ENCODE measurements at places on chromosomes 6 and 20.

DNA sequence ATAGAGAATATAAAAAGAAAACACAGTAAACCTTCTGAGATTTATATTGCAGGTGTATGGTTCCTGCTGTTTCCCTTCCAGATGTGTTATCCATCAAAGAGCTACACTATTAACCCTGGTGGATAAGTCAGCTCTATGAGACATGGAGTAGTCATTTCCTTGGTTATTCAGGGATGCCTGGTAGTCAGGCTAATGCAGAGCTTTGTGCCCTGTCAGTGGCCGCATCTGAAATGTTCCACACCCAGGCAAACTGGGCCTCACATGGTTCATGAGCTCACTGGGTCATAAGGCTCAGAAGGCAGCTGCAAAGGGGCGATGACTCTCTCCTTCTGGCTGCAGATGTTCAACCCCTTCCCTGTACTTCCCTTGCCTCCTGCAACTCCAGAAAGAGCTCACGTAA lies 473.6 kb downstream of the EPHA7 start:
- DNase-seq: no peak
- no peaks in the 10 kb centered on the region for H3K36me3 ChIP-seq
- H3K27me3 ChIP-seq: no peaks in the 10 kb centered on the region
- H3K4me3 ChIP-seq: no peak overlapping the region
- no peak overlapping the region for H3K27ac ChIP-seq

DNA sequence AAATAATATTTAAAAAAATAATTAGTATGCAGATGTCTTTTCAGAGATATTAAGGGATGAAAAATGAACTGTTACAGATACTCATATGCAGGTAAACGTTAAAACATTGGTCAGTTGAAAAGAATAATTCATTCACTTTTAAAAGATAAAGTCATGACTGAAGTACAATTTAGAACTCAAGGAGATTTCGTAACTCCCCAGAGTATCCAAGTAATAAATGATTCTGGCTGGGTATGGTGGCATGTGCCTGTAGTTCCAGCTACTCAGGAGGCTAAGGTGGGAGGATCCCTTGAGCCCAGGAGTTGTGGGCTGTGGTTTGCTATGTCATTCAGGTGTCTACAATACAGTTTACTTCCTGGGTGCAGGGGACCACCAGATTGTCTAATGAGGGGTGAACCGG lies 122.3 kb upstream of the TMEM181 start:
- no peak overlapping the region for H3K27ac ChIP-seq
- no peak overlapping the region for H3K4me3 ChIP-seq
- DNase-seq: no peak
- H3K36me3 ChIP-seq: peaks cover 31% of the 10 kb centered on the region

DNA sequence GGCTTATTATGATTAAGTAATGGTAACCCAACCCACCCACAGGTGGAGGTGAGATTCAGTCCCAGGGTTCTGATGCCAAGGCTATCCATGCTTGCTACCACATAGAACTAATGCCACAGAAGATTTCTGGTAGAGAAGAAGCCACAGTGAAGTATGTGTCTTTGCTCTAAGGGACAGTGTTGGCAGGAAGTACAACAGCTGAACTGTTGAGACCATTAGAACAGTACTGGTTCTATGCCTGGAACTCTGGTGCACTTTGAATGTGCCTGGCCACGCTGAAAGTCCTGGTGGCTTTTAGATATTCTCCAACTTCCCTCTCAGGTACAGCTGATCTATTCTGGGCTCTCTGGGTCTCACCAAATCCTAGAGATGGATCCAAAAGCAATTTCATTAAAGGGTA lies 7.8 kb downstream of the STX7 start:
- H3K4me1 ChIP-seq: peaks cover 7% of the 10 kb centered on the region
- H3K27ac ChIP-seq: no peak overlapping the region
- no peaks in the 10 kb centered on the region for H3K27me3 ChIP-seq
- no peak overlapping the region for H3K4me3 ChIP-seq
- peaks cover 54% of the 10 kb centered on the region for H3K36me3 ChIP-seq

GRCh38 chr20:33679758-33680485 lies 5.7 kb upstream of the NECAB3 start:
- peaks cover 44% of the 10 kb centered on the region for H3K4me1 ChIP-seq
- H3K27me3 ChIP-seq: peaks cover 2% of the 10 kb centered on the region
- peaks cover 27% of the 10 kb centered on the region for H3K36me3 ChIP-seq
- H3K4me3 ChIP-seq: no peak overlapping the region

- no peaks in the 10 kb centered on the region for H3K36me3 ChIP-seq
- no peak overlapping the region for H3K27ac ChIP-seq
- H3K4me3 ChIP-seq: no peak overlapping the region
- H3K4me1 ChIP-seq: no peaks in the 10 kb centered on the region
- DNase-seq: no peak
Measured at GRCh38 chr6:74268815-74269599, 573.0 kb downstream of the CD109 start.

Measured in nephron progenitor cell (in vitro differentiated cells).